ENCODE measurements at places on chromosomes 3 and 15. TPM values are rescaled to one million over a fixed set of nuclear protein-coding genes. Genes with fewer than 3 reads are reported as not detected.
A peak's percentile ranks its signal among the peaks of the same experiment; 100 is the strongest.

Gene HPS3
- polyA plus RNA-seq = 12.8 TPM

- DNase-seq = no peak
These were observed 22.7 kb downstream of the MRPL3 start for GRCh38 chr3:131480116-131480515.

DNA sequence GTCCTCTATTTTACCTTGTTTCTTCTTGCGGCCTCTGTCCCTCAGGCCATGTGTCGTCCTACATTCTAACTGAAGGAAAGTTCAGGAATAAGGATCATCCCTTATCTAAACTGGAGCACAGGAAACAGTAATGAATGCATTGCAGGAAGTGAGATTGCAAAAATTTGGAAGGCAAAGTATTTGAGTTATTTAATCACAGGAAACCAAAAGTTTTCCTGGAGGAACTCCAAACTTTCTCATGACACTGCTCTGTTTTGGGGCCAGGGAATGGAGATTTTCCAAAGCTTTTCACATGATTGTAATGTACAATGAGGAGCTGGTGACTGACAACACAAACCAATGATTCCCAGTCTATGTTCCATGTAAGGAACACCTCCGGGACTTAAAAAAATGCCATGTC is 57.8 kb upstream of the PLSCR4 start:
- peak; percentile 85 for DNase-seq

DNA sequence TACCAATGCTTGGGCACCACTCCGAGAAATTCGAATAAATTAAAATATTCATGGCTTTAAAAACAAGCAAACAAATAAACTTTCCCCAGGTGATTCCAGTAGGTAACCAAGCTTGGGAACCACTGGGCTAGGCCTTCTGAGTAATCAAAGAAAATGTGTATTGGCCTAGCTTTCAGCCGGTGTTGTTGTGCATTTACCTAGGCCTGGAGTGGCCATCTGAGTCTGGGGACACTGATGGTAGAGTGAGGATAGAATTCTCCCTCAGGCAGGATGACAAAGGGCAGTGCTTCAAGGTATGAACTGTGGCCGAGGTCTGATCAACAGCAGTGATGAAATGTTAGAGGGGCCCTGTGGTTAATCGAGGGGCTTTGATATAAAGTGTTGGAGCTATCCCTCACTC is 440.5 kb downstream of the EPHB1 start:
- DNase-seq = no peak

Gene HDC
- polyA plus RNA-seq = not detected

Gene CD86
- polyA plus RNA-seq = not detected

Gene MANF
- polyA plus RNA-seq = 131 TPM

- no peak for DNase-seq
These were observed 230.0 kb upstream of the MCTP2 start for GRCh38 chr15:94001255-94001801.

- DNase-seq = peak; percentile 80
These were observed 442.0 kb downstream of the LPP start for GRCh38 chr3:188595890-188596376.

DNA sequence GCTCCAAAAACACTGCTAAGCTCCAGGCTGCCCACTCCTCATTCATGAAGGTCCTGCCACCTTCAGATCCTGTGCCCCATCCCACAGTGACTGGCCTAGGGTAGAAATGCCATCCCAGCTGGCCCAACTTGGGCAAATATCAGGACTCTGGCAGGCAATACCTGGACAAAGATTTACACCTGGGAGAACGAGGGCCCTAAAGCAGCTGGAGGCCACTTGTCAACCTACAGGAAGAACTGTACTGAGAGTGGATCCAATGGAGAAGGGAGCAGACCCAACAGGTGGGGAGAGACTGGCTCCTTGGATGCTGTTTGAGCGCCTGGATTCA is 57.1 kb upstream of the GATA2 start:
- no peak for DNase-seq

Gene DISP2
- polyA plus RNA-seq = 0.42 TPM

Gene LRRC49
- polyA plus RNA-seq = 8.6 TPM

Gene RAB7A
- polyA plus RNA-seq = 240 TPM

GRCh38 chr3:171950373-171950772 is 89.0 kb upstream of the FNDC3B start:
- peak; percentile 56 for DNase-seq

- no peak for DNase-seq
These were observed 56.1 kb downstream of the SLCO3A1 start for GRCh38 chr15:91909574-91909973.

GRCh38 chr3:10322352-10322710 is 1.4 kb upstream of the SEC13 start:
- no peak for DNase-seq

GRCh38 chr3:42659451-42660130 is 6.1 kb downstream of the ZBTB47 start:
- no peak for DNase-seq

GRCh38 chr3:129950318-129951046 is 24.0 kb upstream of the TRH start:
- DNase-seq = no peak

Data from IMR-90 (cell line).